AG08396 (cell line): ENCODE measurements at places on chromosomes 4 and X.

GRCh38 chrX:109635146-109635545, 10.2 kb upstream of the KCNE5 start:
- peak; percentile 33 for DNase-seq

- DNase-seq = no peak
Observed at GRCh38 chrX:2145692-2146367, 354.9 kb downstream of the DHRSX start.

DNA sequence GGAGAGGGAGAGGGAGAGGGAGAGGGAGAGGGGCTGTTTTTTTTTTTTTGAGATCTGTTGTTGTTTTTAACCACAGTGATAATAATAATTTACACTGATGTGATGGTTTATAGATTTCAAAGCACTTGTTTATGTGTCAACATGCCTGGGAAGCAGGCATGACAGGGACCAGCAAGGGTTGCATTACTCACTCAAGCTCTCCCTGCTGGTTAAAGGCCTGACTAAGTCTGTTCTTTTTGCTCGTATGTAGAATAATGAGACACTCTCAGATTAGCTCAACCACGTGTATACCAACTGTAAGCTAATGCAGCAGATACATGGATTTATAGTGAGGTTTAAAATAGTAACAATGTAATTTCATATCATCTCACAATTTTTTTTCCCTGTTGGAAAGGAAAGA, 134.6 kb upstream of the BOD1L1 start:
- DNase-seq = peak; percentile 22

- DNase-seq = no peak
Observed at GRCh38 chr4:84502955-84503373, 3.9 kb upstream of the NKX6-1 start.

DNA sequence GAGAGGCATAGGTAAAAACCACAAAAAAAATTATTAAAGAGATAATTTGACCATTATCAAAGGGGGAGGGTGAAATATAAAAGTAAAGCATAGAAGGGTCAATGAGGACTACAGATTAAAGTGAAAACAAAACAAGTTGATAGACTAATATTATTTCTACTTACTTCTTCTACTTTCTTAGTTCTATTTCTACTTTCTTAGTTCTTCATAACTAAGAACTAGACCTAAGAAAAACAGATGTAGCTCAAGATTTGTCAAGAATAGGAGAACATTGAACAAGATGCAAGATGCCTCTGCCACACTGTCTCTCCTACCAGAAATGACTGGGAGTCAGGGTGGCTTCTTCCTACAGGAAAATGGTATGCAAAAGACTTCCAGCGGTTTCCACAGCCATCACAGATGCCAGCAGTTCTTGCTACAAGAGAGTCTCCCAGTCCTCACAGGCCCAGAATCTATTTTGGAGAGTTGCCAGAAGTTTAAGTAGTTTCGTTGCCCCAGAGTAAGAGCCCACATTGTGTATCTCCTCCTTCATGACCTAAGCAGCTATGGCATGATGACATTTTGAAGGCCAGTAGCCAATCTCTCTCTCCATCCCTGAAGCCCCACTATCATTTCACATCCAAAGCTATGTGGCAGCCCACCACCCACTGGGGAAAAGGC, 42.9 kb upstream of the DDX60 start:
- DNase-seq = no peak

DNA sequence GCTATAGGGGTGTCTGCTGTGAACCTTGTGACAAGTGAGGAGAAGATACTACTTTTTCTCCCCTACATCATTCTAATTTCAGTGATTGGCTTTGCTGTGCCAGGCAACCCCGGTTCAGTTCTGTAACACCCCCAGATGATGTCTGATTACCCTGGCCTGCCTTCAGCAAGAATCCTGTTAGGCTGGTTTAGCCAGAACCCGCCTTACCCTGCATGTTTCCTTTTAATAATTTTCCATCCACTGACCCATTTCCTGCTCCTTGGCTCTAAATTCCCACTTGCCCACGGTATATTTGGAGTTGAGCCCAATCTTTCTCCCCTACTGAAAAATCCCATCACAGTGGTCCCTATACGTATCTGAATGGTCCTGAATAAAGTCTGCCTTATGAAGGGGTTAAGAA, 46.5 kb upstream of the HPSE start:
- no peak for DNase-seq

DNA sequence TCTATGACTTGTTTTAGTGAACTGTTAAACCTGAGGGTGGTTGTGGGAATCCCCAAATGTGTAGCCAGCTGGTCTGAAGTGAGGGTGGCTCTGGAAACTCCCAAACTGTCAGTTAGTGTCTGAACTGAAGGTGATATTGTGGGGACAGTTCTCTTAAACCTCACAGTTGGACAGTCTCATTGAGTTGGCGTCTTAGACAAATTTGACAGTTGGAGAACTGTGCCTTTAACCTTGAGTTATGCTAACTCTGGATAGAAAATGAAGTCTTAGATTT, 20.7 kb upstream of the CTSO start:
- DNase-seq = no peak

GRCh38 chrX:13933352-13933751, 96.3 kb downstream of the GEMIN8 start:
- DNase-seq = no peak

- DNase-seq = no peak
Observed at GRCh38 chr4:76449362-76449767, 14.3 kb downstream of the SHROOM3 start.

DNA sequence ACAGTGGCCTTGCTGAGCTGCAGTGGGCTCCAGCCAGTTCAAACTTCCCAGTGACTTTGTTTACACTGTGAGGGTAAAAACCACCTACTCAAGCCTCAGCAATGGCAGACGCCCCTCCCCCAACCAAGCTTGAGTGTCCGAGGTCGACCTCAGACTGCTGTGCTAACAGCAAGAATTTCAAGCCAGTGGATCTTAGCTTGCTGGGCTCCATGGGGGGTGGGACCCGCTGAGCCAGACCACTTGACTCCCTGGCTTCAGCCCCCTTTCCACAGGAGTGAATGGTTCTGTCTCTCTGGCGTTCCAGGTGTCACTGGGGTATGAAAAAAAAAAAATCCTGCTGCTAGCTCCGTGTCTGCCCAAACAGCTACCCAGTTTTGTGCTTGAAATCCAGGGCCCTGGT, 168.9 kb upstream of the INTU start:
- no peak for DNase-seq

DNA sequence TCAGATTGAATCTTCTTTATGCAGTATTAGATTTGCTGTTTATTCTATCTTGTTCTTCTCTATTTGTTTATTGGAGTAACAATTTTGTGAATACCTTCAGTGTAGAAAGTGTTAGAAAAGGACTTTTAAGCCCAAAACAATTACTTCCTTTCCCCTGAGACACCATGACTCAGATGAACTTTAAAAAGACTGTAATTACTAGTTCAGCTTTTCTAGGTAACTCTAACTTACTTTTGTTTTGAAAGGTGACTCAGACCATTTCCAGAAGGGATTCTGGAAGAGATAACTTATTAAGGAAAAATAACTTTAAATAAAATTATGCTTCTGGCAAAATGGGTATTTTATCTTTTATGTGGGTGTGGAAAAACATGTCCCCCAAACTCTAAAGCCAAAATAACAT, 561.5 kb upstream of the PCDH10 start:
- no peak for DNase-seq

- no peak for DNase-seq
Observed at GRCh38 chrX:20181598-20182329, 40.1 kb upstream of the EIF1AX start.

DNA sequence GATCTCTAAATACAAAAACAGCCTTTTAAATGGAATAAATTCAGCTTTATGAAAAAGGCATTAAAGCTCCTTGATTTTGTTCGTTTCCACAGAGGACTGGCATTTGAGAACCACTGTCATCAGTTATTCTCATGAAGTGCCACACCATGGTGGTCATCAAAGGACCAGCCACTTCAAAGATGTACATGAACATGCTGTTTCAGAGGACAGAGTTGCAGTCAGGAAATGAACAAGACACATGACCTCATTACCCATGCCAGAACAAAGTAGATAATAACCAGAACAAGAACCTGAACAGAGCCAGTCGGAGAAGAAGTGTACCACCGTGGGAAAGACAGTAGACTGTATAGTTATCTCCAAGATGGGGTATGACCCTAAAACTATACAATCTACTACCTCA, 122.7 kb upstream of the HSD17B10 start:
- DNase-seq = no peak

DNA sequence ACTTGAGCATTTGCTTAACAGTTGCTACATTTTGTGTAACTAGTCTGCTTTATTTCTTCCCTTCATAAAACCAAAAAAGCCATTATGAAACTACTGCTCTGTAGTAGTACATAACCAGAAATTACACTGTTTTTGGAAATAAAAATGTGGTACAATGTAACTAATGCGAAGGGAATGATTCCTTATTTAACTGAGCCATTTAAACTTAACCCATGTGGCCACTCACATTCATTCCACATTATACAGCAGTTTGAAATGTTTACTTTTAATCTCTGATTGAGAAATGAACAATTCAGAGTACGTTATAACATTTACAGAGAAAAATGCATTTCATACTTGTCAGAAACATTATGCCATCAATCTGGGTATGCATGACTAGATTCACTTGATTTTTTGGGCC, 94.2 kb downstream of the NYX start:
- no peak for DNase-seq

GRCh38 chr4:26412381-26413372, 77.6 kb downstream of the CCKAR start:
- DNase-seq = no peak

DNA sequence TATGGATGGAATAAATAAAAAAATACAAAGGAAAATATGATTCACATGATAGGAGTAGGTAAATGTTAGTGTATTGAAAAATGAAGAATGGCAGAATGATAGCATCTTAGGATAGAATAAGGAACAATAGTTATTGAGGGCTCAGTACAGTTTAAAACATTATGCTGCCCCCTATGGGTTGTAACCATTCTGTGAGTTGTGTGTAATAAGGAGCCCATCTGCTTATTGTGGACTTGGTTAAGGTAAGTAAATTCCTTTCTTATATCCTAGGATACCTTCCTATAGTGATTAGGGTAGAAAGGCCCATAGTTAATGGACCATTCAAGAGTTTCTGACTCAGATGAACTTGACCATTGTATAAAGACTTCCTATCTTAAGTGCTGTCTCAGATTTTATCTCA, 195.8 kb downstream of the PDHA2 start:
- no peak for DNase-seq

DNA sequence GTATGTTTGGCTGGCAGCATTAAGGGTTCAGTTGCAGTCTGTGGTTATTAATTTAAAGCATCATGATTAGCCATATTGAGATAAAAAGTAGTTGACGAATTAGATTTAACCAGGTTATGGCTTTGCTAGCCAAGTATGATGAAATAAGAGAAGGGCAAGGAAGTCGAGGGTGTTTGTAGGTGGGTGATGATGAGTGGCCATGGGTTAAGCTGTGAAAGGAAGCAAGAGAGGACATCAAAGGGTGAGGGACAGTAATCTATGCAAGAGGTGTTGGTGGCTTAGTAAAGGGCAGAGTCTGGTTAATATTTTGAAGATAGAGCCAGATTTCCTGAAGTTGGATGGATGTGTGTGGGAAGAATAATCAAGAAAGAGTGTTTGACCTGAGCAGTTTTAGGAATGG, 44.5 kb downstream of the STIM2 start:
- DNase-seq = no peak

- no peak for DNase-seq
Observed at GRCh38 chrX:68292471-68292870, 140.8 kb downstream of the OPHN1 start.

DNA sequence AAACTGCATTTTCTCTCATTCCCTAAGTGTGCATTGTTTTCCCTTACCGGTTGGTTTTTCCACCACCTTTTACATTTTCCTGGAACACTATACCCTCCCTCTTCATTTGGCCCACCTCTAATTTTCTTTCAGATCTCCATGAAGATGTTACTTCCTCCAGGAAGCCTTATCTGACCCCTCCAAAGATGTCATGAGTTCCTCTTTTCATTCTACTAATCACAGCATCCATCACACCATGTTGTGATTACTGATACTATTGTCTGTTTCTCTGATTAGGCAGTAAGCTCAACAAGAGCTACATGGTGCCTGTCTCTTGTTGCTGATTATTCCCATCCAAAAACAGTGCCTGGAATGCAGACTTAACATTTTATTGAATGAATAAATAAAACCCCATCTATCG, 2.9 kb upstream of the AFP start:
- DNase-seq = no peak

DNA sequence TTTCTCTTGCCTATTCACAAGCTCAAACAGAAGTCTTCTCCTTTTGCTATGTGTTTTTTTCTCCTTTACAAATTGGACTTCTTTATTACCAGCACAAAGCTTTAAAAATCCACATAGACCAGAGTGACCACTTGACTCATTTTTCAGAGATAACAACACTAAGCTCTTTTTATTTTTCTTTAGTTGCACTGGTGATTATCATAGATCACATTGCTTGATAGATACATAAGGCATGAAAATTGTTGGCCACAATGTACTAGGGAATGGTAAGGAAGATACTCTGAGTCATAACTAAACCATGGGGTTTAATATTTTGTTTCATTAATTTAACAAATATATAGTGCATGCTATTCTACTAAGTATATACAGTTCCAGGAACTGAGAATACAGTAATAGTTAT, 159.0 kb downstream of the GASK1B start:
- DNase-seq = no peak

DNA sequence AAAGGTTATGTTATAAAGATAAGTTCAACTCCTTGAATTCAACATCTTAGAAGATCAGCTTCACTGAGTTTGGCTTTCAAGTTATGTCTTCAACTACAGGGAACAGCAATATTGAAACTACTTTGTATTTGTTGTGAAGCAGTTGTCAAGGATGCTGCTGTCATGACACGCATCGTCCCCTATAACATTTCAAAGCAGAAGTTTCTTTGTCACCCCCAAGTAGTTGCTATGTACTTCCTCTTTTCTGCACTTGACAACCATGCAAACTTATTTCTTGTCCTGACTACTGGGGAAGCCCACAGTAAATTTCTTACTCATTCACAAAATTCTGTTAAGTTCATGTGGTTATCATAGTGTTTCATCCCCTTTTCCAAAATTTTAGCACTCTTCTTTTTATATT, 14.3 kb downstream of the ANTXR2 start:
- no peak for DNase-seq

DNA sequence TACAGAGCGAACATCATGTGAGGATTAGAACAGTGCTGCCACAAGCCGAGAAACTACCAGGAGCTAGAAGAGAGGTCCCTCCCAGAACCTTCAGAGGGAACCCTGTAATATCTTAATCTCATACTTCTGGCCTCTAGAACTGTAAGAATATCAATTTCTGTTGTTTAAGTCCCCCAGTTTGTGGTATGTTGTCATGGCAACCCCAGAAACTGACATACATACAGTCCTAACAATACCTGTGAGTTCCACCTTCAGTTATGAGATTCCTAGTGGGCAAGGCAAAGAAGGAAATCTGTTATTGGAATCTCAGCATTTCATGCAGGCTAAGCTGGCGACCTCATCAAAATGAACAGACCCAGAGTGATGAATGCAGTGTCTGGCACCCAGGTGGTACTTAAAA, 42.5 kb downstream of the ZBTB49 start:
- DNase-seq = no peak

- no peak for DNase-seq
Observed at GRCh38 chrX:121301356-121301755, 253.9 kb downstream of the GLUD2 start.

- DNase-seq = no peak
Observed at GRCh38 chrX:1609311-1609710, 5.5 kb upstream of the ASMT start.

GRCh38 chrX:57417827-57418226, 131.3 kb downstream of the FAAH2 start:
- DNase-seq = no peak

GRCh38 chrX:25523574-25524540, 508.1 kb upstream of the ARX start:
- no peak for DNase-seq
